Cardiac fibroblast (primary cell): ENCODE measurements at places on chromosomes 1 and 21.

DNA sequence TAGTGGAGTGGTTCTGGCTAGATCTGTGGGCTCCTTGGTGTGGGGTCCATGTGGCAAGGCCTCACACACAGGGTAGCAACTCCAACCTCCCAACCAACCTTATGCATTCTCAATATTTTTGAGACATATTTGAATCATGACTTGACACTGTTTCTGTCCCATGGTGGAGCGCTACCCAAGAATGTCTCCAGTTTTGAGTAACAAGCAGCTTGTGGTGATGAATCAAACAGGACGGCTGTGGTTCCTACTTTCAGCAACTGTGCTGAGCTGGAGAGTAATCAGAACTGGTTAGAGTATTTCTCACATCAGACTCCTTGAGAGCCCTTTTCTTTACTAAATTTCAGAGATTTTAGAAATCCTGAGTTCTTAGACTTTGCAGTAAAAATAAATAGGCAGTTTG is 3.1 kb downstream of the LCE3D start:
- DNase-seq, result no peak

- peak; percentile 8 for DNase-seq
These were observed 8.1 kb downstream of the ODF2L start for GRCh38 chr1:86387916-86388627.

GRCh38 chr1:234396871-234397270 is 23.6 kb downstream of the COA6 start:
- DNase-seq, result no peak

DNA sequence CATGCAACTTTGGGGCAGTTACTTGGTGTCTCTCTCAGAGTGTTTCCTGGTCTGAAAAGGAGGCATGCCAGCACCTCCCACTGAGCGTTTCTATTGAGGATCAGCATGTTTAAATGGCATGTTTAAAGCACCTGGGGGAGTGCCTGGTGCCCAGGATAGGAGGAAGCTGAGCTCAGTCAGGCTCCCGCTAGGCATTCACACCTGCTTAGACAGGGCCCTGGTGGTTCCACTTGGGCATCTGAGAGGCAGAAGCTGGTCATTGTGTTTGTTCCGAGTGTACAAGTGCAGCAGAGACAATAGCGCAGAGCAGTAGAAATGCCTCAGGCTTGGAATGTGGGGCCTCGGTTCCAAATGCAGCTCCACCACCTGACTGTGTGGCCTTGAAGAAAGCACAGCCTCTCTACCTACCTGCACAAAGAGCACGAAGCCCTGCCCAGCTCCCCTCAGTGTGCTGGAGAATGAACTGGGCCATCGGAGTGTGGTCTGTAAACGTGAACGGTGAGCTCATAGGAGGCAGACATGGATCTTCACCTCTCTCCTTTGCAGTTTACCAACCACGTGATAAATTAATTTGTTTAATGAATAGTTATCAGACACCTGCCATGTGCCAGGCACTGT is 20.3 kb upstream of the TMEM222 start:
- no peak for DNase-seq

- DNase-seq, result peak; percentile 53
These were observed 5.1 kb downstream of the DNAJB4 start for GRCh38 chr1:78009836-78010235.

GRCh38 chr1:2205191-2205952 is 10.8 kb upstream of the FAAP20 start:
- DNase-seq, result peak; percentile 98

- DNase-seq, result no peak
These were observed 4.5 kb downstream of the ADPRS start for GRCh38 chr1:36093226-36093625.

GRCh38 chr1:205656236-205656635 is 24.1 kb downstream of the SLC45A3 start:
- DNase-seq, result no peak

- DNase-seq, result no peak
These were observed 24.1 kb downstream of the HMGCS2 start for GRCh38 chr1:119744598-119744942.

DNA sequence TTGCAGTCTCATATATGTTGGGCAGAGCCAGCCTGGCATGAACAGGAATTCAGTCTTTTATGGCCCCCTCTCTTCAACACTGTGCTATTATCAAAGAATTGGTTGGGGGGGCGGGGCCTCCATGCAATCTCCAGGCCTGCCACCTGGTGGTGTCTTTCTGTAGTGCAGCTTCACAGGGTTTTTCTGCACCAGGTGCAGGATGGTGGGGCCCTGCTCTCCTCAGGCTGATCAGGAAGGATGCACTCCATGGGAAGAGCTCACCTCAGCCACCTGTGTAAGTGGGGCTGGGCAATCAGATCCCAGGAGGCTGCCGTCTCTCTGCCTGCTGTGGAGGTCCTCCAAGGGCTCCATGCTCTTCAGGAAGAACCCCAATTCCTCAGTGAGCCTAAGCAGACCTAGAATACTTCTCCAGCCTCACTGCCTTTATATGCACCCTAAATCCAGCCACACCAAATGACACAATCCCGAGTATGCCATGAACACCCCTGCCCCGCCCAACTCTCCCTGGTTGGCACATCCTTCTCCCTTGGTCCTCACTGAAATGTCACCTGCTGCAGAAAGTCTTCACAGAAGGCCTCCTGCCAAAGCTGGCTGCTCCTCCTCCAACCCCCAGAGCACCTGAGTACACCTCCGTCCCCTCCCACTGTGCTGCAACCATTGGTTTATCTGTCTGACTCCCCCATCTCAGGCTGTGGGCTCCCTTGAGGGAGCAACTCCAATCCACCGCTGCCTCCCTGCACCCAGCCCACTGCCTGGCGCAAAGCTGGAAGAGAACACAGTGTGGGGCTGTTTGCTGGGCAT is 16.5 kb downstream of the STK40 start:
- peak; percentile 76 for DNase-seq

DNA sequence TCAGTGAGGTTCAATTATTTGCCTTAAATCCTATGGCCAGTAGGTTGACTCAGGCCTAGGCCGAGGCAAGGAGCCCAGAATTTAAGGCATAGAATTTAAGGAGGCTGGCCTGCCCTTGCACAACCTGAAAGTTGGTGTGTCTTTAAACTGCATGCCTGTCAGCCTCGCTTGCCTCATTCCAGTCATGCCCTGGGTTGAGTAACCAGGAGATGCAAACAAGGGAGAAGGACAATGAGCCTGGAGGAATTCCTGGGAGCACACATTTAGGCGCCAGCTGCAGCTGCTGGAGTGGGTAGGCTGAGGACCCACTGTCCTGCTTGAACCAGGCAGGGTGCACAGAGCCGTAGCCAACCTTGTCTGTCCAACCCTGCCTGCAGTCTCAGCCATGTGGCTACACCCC is 11.7 kb downstream of the CD2 start:
- peak; percentile 42 for DNase-seq

DNA sequence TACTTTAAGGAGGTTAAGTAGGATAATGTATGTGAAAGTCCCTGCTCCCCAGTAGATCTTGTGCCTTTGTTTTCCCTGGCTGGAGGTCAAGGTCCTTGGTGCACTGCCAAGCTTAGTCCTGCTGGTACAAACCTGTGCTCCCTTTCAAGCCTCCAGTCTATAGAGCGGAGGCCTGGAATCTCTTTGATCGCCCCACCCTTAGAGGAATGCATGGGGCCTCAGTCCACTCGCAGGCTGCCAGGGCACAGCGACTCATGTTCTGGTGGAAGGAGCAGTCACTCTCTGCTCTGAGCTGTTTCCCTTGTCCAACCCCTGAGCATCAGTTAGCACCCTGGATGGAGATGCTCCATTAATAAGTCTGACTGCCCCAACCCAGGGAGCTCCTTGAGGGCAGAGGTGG is 121.8 kb downstream of the HMGB4 start:
- no peak for DNase-seq

GRCh38 chr1:85894651-85895050 is 186.4 kb upstream of the ZNHIT6 start:
- DNase-seq, result peak; percentile 66

GRCh38 chr1:194164755-194165154 is 978.3 kb upstream of the B3GALT2 start:
- no peak for DNase-seq

- DNase-seq, result peak; percentile 32
These were observed 49.2 kb upstream of the GJA8 start for GRCh38 chr1:147853391-147853790.

DNA sequence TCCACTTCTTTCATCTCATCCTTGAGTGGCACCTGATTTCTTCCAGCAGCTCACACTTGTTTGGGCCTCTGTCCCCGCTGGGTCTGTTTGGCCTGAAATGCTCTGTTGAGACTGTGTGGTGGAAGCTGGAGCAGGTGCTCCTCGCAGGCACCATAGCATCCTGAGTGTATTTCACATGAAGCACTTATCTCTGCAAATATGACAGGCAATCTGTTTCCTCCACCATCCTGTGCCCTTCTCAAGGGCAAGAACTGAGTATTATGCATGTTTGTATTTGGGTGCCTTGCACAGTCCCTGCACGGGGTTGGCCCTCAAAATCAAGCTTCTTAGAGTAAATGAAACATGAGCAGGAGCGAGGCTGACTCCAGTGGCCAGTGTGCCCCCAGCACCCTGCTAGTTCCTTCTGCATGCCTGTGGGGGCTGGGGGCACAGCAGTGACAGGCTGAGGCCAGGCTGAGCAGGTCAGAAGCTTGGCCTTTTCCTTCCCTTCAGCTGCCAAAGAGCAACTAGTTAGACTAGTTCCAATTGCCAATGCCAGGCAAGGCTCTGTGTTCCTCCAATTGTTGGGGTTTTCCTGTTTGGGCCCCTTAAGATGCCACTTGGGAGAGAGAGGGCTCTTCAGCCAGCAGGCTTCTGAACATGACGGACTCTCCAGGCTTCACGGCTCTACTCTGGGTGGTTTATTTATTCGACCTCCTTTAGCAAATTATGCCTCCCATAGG is 129.6 kb upstream of the ATP1A1 start:
- DNase-seq, result no peak

GRCh38 chr1:182603646-182604174 is 479 bp downstream of the RGS16 start:
- DNase-seq, result no peak

- no peak for DNase-seq
These were observed 29.9 kb upstream of the POU3F1 start for GRCh38 chr1:38076455-38076854.

DNA sequence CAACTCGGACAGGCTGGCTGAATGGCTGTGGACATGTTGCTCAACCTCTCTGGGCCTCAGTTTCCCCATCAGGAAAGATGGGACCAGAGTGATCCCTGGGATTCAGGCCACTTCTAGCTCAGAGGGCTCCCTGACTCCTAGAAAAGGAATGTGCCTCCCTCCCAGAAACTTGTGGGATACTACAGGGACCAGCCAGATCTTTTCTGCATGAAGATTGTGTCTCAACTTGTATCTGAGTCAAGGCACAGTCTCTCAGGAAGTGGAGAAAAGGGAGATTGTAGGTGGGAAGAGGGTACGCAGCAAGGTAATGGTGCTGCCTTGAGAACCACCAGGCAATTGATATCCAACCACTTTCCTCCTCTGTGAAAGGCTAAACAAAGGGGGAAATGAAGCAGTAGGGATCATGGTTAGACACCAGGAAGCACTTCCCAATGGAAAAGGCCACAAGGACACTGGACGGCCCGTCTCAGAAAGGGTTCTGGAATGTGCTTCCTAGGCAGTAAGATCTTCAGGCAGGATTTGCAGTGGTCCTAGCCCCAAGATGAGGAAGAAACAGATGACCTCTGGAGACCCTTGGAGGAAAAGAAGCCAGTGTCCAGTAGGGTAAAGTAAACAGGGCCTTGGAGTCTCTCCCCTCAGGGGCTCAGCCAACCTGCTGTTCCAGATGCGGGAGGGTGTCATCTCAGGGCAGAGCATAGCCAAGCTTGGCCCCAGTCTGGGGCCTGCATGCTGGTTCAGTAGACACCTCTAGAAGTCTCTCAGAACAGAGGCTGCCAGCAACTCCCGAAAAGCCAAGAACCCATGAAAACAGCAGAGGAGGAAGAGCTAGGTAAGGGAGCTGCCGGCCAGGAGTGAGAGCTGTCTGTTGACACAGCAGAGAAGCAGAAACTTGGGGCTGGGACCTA is 16.8 kb downstream of the IFFO2 start:
- DNase-seq, result peak; percentile 42

- no peak for DNase-seq
These were observed 32.1 kb downstream of the DYRK1A start for GRCh38 chr21:37398697-37399096.

- DNase-seq, result no peak
These were observed 12.3 kb upstream of the ADAM30 start for GRCh38 chr1:119908661-119909060.

DNA sequence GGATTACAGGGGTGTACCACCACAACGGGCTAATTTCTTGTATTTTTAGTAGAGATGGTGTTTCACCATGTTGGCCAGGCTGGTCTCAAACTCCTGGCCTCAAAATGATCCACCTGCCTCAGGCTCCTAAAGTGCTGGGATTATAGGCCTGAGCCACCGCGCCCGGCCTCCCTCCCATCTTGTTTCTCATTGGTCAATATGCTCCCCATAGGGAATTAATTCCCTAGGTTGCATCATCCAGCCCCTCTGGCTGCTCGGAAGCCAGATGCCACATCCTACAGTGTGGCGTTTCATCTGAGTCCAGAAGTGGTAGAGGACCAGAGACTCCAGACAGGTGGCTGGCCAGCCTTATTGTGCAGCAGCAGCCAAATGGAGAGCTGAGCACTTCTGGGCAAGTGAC is 11.5 kb upstream of the VASH2 start:
- DNase-seq, result no peak

- no peak for DNase-seq
These were observed 44.9 kb downstream of the S1PR1 start for GRCh38 chr1:101281751-101282150.

DNA sequence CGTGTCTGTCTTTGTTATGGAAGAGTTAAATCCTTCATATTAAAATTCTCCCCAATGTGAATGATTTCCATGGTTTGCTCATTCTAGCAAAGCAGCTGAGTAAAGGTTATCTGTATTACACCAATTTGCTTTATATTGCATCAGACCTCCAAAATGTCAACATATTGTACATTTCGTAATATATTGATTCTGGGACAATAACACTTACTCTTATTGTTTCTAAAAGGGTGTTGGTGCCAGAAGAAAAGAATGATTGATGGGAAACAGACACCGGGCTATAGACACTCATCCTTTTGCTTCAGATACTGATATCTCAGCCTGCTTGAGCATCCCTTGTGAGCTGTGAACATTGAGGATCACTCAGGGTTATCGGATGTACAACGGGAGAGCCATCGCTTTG is 7.0 kb downstream of the NTNG1 start:
- no peak for DNase-seq

- DNase-seq, result no peak
These were observed 76.4 kb upstream of the COL6A1 start for GRCh38 chr21:45905196-45905595.

DNA sequence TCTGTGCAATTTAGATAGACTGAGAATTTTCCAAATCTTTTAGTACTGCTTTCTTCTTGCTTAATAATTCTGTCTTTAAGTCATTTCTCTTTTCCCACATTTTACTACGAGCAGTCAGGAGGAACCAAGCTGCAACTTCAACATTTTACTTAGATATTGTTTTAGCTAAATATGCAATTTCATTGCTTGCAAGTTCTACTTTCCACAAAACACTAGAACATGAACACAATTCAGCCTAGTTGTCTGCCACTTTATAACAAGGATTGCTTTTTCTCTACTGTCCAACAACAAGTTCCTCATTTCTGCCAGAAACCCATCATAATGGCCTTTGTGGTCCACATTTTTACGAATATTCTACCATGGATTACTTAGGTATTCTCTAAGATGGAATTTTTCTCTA is 36.6 kb downstream of the SORT1 start:
- DNase-seq, result no peak
